Activated T-helper 9 cell treated with anti-CD3 and anti-CD28 coated beads, Interleukin-2, amount 50 U/mL, for 16 hours (primary cell): ENCODE measurements at places on chromosomes 7 and 10.
A peak's percentile ranks its signal among the peaks of the same experiment; 100 is the strongest.

DNA sequence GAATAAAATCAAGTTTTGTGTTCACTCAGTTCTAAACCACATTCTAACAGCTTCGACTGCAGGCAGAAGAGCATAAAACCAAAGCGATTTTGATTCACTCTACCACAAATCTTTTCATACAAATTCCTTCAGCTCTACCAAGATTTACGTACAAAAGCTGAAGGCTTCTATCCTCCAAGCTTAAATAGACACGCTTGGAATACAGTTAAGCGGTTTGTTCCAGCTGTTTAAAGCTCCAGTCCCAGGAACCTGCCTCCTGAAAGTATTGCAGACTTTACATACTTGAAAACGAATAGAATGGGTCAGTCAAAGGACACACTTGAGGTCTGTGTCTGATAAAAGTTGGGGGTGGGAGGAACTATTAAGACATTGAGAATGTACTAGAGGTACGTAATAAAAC lies 102.9 kb downstream of the MPP7 start:
- no peak for DNase-seq

GRCh38 chr10:74432841-74433594 lies 282.0 kb downstream of the ADK start:
- no peak for DNase-seq

DNA sequence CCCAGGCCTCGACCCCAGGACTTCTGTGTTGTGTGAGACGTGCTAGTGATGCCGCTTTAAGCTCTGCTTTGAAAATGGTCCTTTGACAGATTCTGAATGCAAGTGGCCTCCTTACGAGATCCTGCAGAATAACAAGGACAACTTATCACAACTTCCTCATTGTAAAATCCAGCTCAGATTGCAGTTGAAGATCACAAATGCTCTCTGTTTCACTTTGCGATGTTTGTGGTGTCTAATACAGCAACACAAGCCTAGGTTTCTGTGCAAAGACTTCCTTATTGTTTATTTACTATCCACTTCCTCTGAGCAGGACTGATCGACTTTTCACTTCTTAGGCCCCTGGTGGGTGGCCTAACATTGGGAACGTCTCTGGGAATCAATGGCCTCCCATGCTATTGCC lies 31.7 kb upstream of the INSIG1 start:
- DNase-seq: no peak

DNA sequence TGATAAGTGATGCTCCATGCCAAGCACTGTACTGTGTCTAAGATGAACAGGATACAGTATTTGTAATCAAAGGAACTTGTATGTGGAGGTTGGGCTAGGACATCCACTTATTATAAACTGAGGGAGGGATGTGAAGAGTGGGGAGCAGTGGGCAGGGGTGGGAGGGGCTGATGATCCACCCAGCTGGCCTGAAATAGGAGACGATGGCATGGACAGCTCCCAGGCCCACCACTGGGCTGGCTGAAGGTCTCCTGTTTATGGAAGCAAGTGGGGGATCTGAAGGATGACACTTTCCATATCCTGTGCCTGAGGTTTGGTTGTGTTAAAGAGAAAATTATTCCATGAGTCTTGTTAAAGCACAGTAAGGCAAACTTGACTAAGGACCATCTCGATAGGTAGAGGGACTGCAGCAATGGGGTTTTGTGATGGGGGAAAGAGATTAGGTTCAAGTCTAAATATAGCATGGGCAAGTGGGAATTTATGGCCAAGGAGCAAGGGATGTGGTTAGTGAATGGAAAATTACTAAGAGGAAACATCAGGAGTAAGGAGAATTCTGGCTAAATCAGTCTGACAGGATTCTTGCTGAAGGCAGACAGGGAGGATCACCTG lies 124.6 kb downstream of the CCNY start:
- DNase-seq: no peak

- no peak for DNase-seq
These were observed 19.4 kb downstream of the ZFAND2A start for GRCh38 chr7:1140476-1141104.

DNA sequence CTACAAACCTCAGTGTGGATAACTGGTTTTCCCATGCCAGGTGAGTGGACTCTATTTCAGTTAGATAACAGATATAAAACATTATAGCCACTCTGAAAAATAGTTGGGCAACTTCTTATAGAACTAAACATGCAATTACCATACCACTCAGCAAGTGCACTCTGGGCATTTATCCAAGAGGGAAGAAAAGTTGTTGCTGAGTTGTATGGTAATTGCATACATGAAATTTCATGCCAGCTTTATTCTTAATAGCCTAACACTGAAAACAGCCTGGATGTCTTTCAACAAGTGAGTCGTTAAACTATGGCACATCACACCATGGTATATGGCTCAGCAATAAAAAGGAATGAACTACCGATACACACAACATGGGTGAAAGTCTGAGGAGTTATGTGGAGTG lies 10.6 kb upstream of the UPP1 start:
- no peak for DNase-seq

DNA sequence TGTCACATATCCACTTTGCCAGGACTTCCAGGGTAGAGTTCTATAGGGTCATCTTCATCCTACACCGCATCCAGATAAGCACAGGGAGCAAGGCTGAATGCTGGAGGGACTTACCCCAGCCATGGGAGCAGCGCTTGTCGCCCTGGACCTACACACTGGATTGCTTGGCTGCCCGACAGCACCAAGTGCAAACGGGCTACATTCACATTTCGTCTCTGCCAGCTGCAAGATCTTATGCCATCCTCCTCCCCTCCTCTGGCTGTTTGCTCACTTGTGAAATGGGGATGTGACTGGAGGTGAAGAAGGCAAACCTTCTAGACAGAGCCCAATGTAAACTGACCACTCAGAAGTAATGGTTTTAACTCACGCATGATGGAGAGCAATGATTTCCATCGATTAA lies 1.0 kb downstream of the DDC start:
- no peak for DNase-seq

GRCh38 chr7:115359119-115359518 lies 437.2 kb downstream of the MDFIC start:
- DNase-seq: no peak

- no peak for DNase-seq
These were observed 3.4 kb upstream of the HTRA1 start for GRCh38 chr10:122457934-122458333.

GRCh38 chr10:44366941-44367630 lies 17.8 kb downstream of the CXCL12 start:
- DNase-seq: no peak

- DNase-seq: no peak
These were observed 156.8 kb downstream of the FRMD4A start for GRCh38 chr10:14173706-14174594.

GRCh38 chr7:36723951-36724664 lies at the start of gene AOAH:
Gene AOAH, minus strand, starts transcription at chr7:36724494. Its CDS starts 346 bp downstream, at chr7:36724148.
- DNase-seq: peak; percentile 23

DNA sequence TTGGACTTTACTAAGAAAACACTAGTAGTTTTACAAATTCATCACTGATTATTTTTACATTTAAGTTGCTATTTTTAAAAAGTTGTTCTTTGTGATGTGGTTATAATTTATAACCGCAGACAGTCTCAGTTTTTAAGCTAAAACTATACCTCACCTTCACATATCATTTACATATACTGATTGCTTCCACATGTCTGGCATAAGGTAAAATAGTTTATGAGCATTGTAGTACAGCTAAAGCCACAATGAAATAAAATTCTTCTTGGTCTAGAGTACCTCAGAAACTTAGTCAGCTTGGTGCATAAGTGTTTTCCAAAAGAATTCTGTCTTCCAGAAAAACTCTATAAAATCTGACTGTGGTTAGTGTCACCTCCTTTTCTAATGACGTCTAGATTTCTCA lies 13.0 kb downstream of the SEMA3A start:
- no peak for DNase-seq

DNA sequence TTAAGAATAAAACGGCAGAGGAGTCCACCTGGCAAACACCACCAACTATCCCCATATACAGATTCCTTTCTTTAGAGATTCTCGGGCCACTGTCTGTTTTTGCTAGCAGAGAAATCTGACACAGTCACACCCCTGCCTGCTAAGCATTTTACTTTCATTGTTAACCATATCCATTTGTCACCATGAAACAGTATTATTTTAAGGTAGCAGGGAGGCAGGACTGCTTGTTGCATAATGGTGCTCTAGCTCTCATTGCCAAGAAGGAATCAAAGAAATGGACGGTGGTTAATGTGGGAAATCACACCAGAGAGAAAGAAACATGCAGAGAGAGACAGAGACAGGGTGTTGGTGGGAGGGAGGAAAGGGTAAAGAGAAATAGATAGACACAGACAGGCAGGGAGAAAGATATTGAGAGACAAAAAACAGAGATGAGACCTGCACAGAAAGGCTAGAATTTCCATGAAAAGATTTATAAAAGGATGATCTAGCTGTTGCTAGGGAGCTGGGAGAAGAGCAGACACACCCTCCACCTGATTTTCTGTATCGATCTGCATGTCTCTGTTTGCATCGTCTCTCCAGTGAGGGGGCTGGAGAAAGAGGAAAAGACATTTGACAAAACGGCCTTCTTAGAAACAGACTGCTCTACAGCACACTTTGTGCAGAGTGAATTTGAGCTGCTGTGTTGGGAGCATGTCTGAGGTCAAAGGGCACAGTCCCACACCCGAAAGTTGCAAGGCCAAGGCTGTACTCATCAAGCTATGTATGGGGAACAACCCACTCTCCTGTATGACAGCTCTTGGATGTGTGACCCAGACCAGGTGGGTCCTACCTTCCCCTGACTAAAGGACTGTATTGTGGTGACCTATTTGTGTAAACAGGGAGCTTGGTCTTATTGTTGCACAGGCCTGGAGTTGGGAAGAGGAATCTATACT lies 303.1 kb downstream of the FZD1 start:
- no peak for DNase-seq

- no peak for DNase-seq
These were observed 22.7 kb downstream of the FAM237B start for GRCh38 chr7:90298145-90299038.

DNA sequence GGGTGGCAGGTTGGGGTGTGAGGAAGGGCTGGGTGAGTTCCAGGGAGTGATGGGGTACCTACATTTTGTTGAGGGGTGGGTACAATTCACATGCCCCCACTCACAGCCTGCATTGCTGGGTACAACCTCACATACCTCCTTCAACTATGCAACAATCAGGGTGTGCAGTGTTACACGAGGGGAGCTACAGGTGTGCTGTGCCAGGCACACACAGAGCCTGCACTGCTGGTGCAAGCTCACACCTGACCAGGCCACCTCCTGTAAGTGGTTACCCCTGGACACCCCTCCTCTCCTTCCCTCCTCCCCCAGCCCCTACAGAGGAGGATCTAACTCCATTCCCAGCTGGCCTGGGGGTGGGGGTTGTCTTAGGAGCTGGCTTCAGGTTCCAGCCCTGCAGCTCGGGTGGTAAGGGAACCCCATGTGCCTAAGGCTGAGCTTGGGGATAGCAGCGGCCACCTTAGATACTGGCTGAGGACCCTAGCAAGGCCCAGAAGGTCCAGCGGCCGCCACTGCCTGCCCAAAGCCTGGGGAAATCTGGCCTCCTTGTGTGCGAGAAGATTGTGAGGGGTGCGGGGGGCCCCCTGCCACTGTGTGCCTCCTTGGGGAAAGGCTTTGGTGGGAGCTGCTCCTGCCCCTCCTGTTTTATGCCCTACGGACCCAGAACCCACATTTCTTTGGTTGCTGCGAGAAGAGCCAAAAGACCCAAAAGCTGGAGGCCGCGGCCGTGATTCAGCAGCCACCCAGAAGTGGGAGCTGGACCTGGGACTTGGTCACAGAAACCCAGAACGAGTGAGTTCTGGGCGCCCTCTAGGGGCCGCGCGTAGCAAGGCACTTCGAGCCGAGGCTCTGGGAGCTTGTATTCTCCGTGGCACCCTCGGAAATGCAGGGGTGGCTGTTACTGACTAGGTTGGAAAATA lies 10.8 kb downstream of the TLX1 start:
- DNase-seq: peak; percentile 68

- DNase-seq: no peak
These were observed 557.3 kb upstream of the FOXK1 start for GRCh38 chr7:4124556-4125477.

DNA sequence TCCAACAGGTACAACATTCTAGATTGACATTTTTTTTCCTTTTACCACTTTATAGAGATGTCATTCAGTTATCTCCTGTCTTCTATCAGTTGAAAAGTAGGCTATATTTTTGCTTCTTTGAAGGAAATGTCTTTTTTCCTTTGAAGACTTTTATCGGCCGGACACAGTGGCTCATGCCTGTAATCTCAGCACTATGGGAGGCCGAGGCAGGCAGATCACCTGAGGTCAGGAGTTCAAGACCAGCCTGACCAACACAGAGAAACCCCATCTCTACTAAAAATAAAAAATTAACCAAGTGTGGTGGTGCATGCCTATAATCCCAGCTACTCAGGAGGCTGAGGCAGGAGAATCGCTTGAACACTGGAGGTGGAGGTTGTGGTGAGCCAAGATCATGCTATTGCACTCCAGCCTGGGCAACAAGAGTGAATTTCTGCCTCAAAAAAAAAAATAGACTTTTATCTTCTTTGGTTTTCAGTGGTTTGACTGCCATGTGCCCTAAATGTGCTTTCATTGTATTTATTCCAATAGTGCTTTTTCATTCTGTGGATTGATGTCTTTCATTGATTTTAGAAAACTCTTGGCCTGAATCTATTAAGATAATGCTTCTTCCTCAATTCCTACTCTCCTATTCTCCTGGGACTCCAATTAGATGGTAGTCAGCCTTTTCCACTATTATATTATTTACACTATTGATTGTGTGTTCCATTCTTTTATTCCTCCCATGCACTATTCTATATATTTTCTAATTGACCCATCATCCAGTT lies 84.6 kb downstream of the IMMP2L start:
- DNase-seq: no peak

DNA sequence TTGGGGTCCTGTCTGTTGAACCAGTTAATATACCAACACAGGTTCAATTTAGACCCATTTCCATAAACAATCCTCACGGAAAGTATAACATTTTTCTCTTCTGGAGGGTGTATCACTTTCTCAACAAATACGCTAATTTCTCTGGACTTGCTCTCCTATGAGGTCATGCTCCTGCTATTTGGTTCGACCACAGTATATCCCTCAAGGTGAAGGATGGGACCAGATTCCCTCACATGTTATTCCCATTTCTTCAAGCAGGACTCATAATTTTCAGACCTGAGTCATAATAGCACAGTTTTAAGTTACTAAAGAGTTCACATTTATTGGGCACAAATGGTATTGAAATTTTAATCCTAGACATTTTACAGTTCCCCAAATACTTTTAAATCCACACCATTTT lies 57.2 kb downstream of the ADAM12 start:
- DNase-seq: no peak

GRCh38 chr7:157570531-157571200 lies 233.9 kb downstream of the DNAJB6 start:
- DNase-seq: no peak

GRCh38 chr7:95491201-95491600 lies 5.5 kb downstream of the ASB4 start:
- no peak for DNase-seq

GRCh38 chr10:9302140-9302746 lies 1247.8 kb downstream of the GATA3 start:
- DNase-seq: no peak
